ENCODE measurements at places on chromosomes 3 and 15. TPM values are rescaled to one million over a fixed set of nuclear protein-coding genes. Genes with fewer than 3 reads are reported as not detected.

EXOSC7 gene
- 53.3 TPM for total RNA-seq

AMIGO3 gene
- not detected for total RNA-seq

CCDC39 gene
- not detected for total RNA-seq

IL17RC gene
- total RNA-seq = 28.7 TPM

FBLN2 gene
- 0.07 TPM for total RNA-seq
